ENCODE measurements at places on chromosomes 6 and 20. TPM values are rescaled to one million over a fixed set of nuclear protein-coding genes. Genes with fewer than 3 reads are reported as not detected.

DNA sequence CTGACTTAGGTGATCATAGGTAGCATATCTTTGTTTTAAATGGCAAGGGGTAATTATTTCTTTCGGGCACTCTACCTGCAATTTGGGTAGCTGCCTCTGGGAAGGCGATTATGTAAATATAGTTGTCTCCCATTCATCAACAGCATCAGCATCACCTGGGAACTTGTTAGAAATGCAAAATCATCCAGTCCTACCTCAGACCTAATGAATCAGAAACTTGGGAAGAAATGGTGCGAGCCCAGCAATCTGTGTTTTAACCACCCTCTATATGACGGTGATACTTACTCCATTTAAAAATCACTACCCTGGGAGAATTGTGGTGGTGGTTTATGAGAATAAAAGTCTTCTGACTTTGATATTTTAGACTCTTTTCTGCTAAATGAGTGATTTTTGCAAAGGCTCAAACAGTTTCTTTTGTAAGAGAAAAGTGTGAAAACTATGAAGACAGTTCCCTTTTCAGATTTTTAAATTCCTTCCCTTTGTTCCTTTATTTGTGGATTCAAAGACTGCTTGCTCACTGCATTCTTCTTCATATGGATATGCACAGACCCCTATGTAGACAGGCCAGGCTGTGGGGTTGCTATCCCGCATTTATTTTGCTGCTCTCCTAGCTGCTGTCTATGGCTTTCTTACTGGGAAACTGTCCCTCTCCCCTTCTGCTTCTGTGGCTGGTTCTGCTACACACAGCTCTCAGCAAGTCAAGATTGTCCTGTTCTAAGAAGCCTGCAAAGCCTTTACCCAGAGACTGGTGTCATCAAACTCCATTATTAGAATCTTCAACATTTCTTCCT lies 365.3 kb downstream of the RNF144B start:
- no peaks in the 10 kb centered on the region for H3K36me3 ChIP-seq
- no peak for DNase-seq
- no peak overlapping the region for H3K27ac ChIP-seq
- no peaks in the 10 kb centered on the region for H3K27me3 ChIP-seq

GRCh38 chr6:132623106-132623845 lies 799 bp downstream of the TAAR2 start:
- peaks cover 19% of the 10 kb centered on the region for H3K27me3 ChIP-seq
- no peak for DNase-seq
- H3K36me3 ChIP-seq, result no peaks in the 10 kb centered on the region
- H3K4me1 ChIP-seq, result no peaks in the 10 kb centered on the region
- no peak overlapping the region for H3K27ac ChIP-seq

DNA sequence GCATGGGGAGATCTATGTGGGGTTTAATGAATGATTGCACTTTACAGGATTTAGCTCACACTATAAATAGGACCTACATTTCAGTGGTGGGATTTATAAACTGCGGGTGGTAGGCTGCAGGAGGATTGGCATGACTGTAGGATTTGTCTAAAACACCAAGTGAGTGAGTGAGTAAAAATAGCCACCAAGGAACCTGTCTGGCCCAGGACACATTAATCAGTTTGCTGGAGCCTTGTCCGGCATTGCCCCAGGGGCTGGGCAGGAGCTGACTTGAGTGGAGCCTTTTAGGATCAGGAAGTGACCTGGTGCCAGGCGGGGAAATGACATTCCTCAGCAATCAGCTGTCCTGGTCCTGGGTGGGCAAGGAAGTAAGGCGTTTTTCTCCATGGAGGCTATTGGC lies 278.7 kb upstream of the PRND start:
- no peak overlapping the region for H3K4me3 ChIP-seq
- no peaks in the 10 kb centered on the region for H3K36me3 ChIP-seq
- no peak for DNase-seq
- no peak overlapping the region for H3K27ac ChIP-seq
- no peaks in the 10 kb centered on the region for H3K4me1 ChIP-seq

DNA sequence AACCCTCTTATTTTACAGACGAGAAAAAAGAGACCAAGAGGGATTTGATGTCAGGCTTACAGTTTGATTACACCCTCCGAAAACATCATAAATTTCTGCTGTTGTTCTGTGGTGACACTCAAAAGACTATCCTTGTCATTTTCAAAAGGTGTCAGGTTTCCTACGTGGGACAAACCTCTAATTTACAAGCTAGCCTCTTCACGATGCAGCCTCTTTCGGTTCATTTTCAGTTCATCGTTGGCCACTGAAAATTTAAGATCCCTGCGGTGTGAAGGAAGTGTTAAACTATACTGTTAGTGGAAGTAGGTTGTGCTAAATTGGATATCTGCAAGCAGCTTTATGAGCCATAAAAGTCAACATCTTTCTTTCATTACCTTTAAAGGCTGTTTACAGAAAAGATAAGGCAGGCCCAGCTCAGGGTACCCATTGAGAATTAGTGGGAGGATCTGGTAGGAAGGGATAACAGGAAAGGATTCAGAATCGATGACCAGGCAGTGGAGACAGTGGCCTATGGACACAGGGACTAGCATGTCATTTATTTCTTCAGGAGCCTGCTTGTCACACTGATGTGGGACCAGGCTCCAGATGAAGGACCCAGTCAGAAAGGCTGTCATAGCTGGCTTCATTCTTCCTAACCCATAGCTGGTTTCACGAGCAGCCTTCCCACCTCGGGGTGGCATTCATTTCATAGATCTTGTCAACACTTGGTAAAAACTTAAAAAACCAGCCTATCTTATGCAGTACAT lies 329.1 kb upstream of the SOX4 start:
- H3K4me1 ChIP-seq, result peaks cover 20% of the 10 kb centered on the region
- H3K4me3 ChIP-seq, result no peak overlapping the region
- H3K36me3 ChIP-seq, result peaks cover 1% of the 10 kb centered on the region

The NCR2 gene
- not detected for total RNA-seq

The ROS1 gene
- total RNA-seq, result not detected

The CLIC5 gene
- 1.3 TPM for total RNA-seq

The RAET1G gene
- 0.18 TPM for total RNA-seq
